Aorta (tissue), 5 donors: ENCODE measurements at places on chromosomes 6 and 20.

DNA sequence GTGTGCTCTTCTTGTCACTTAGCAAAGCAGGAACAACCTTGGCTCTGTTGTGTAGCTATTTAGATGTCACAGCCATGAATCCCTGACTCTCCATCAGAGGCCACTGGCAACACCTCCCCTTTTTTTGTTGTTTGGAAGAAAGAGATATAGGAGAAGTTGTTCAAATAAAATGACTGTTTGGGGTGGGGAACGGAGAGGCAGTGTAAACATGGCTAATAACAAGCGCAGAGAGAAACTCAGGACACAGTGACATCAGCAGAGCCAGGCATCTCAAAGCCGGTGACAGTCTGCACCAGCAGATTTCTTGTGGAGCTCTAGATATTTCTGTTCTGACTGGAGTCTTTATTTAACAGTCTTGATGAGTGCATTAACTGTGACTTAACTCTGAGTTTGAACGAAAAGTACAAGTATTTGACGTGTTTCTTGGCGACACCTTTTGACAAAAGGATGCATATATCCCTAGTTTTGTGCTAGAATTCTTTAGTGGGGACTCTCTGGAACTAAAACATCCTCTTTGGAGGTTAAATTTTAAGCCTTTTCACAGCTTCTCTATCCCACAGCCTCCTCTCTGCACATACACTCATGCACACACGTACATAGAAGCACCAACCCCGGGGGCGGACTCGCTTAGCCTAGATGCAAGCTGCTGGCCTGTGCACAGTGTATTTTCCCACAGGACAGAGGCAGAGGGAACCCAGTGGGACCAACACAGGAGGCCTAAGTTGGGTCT is 53.8 kb downstream of the ADAT2 start:
- no peak for DNase-seq

DNA sequence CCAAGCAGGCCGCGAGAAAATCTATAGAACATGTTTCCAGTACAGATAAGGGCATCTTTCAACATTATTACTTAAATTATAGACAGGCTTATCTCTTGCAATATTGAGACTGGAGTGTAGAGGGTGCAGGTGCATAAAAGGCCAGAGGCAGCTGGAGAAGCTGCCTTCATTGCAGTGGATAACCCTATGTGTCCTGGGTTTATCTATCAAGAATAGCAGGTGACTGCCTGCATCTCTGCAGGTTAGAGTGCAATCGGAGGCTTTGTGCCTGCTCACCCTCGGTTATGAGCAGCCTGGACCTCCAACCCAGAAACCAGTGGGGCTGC is 28.7 kb upstream of the ECI2 start:
- DNase-seq, result no peak

DNA sequence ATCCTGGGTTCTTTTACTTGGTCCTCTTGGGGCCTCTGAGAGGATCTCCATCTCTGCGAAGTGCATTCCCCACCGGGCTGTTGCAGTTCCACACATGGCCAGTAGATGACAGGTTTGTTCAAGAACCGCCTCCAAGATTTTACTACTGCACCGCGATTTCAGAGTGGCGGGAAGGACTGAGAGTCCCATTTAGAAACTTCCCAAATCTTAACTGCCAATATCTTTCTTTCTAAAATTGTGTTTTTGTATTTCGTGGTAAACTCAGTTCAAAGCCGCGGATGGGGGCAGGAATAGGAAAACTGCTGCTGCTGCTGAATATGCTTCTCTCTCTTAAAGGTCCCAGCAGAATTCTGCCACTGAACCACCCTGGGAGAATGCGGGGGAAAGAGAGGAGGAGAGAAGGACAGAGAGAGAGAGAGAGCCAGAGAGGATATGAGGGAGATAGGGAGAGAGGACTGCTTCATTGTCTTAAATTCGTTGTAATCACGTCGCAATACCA is 8.6 kb upstream of the BTNL2 start:
- peak; percentile 89 for DNase-seq

- DNase-seq, result no peak
Observed at GRCh38 chr6:110625883-110626282, 149.5 kb upstream of the SLC22A16 start.

DNA sequence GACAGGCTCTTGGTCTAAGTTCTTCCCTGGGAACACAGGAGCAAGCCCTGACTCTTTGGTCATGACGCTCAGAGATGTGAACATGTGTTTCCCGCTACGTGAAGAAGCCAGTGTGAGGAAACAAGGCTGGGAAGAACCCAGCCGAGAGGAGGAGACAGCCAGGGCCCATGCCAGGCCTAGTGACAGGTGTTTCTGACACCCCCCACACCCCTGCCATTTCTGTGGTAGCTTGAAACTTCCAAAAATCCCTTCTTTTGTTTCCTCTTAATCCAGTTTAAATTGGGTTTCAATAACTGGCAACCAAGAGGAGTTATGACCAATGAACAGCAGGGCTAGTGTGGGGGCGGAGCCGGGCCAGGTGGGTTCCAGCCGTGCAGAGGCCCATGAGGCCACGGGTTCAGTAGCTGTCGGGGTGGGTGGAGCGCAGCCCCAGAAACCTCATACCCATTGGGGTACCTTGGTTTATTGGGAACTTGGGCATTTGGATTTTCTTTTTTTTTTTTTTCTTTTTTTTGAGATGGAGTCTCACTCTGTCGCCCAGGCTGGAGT is 33.5 kb downstream of the WRNIP1 start:
- no peak for DNase-seq

DNA sequence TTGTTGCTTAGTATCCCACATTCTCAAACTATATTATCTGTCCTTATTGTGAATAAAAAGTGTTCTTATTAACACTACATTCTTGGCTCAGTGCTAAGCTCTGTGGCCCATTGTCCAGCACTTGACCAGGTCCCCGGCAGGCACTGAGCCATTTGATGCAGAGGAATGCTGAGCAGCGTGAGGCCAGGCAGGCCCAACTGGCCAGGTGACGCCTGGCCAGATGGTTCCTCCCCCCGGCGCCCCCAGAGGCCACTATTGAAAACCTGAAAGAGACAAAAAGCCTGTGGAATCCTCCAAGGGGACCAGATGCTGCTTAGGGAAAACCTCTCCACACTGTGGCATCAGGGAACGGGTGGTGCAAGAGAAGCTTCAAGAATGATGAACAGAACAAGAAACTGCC is 597.5 kb upstream of the JAG1 start:
- no peak for DNase-seq

DNA sequence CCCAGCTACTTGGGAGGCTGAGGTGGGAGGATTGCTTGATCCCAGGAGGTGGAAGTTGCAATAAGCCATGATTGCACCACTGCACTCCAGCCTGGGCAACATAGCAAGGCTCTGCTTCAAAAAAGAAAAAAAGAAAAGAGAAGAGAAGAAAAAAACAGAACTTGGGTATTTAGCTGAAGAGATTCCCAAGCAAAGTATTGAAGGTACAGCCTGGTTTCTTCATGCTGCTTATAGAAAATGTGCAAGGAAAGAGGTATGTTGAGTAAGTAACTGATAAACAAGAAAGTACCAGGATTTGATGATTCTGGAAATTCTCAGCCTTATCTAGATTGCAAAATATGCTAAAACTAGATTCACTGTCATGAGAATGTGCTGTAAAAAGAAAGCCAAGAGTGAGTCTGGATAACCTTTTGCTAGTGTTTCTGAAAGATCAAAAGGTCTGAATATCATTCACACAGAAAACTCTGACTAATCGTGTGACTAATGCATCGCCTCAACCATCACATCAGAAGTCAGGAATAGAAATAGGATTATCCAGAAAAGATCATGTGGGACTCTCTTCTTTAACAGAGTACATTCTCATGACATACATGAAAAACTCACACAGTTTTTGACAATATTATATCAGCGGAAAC is 32.4 kb upstream of the NOP56 start:
- DNase-seq, result no peak

DNA sequence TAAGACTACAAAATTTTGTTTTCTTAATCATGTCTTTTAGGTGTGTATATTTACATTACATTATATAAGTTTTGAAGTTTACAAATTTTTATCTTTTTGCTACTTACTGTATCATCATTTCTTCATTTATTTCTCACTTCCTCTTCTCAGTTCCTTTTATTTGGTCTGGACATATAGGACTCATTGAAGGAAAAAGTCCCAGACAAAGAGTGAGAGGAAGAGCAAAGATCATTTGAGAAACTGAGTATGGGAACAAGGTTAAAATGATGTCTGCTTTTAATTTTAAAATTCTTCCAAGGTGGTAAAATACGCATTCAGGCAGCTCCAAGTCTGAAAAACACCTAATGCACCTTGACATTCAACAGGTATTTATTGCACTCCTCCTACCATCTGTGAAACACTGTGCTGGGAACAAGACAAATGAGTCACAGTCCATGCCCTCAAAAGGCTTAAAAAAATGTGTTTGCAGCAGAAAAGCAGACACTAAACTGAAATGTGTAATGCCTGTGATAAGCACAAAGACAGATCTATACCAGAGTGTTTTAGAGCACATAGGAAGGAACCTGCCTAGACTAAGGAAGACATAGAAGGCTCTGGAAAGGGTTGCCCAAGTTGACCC is 63.2 kb downstream of the PKIB start:
- no peak for DNase-seq

GRCh38 chr6:87164506-87164905 is 9.1 kb downstream of the ZNF292 start:
- DNase-seq, result no peak

DNA sequence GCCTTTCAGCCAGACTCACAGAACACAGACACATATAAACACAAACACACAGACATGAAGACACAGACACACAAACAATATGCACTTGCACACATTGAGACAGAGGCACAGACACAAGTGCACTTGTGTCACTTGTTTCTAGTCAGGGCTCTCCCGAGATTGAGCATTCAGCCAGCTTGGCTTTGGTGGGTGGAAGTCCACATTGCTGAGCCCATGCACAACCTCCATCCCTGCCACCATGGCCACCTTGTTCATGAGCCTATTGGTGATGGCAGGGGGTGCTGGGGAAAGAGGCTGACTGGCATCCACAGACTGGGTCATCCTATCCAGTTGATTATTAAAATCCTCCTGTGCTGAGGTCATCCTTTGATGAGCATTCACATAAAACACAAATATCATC is 11.5 kb upstream of the CST7 start:
- DNase-seq, result no peak

- no peak for DNase-seq
Observed at GRCh38 chr6:69868252-69868804, 2.0 kb downstream of the COL19A1 start.

DNA sequence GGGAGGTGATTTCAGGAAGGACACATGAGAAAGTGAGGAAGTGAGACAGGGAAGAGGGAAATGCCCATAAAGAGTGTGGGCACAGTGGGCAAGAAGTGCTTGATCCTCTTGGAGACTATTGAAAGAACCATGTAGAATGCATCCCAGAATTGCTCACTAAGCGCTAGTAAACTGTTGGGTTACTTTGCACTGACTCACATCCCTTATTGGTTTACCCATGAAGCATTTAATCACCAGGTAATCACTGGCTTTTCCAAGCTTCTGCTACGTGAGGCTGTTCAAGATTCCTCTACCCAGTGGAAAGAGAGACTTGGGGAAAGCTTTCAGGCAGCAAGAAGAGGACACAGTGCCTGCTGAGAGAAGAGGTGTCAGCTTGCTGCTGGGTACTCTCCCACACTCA is 410.0 kb upstream of the JAG1 start:
- no peak for DNase-seq

- peak; percentile 16 for DNase-seq
Observed at GRCh38 chr20:63046841-63047240, 40.1 kb upstream of the BHLHE23 start.

GRCh38 chr6:68738039-68738438 is 103.0 kb downstream of the ADGRB3 start:
- DNase-seq, result no peak

DNA sequence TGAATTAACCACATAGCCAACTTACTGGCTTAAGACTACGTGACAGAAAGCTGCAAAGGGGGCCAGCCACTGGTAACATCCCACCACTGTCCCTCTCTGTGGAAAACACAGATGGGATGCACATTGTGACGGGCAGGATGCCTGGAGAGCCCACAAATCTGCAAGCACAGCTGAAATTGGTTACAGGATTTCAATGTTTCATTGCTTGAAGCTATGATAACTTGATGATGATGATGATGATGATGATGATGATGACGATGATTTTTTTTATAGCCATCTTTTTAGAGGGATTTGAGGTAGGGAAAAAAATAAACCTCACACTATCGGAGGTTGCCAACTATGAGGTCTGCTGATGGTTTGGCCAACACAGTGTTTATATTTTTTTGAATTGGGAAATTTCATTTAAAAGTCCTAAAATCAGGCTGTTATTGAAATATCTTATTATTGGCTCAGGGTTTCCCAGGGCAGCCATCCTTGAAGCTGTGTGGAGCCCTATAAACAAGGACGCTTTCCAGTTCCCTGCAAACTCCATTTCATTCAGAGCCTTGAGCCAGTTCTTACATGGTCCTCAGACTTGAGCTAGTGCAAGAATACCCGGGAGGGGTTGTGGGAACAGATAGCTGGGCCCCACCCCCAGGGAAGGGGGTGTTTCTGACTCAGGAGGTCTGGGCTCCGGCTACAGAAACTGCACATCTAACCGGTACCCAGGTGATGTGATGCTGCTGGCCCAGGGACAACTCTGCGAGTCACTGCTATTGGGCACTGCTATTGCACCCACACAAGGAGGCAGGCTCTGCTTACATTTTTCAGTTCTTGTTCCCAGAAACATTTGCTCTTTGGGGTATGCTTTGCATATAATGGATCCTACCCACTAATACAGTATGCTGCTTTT is 27.1 kb downstream of the BCAS1 start:
- DNase-seq, result no peak

DNA sequence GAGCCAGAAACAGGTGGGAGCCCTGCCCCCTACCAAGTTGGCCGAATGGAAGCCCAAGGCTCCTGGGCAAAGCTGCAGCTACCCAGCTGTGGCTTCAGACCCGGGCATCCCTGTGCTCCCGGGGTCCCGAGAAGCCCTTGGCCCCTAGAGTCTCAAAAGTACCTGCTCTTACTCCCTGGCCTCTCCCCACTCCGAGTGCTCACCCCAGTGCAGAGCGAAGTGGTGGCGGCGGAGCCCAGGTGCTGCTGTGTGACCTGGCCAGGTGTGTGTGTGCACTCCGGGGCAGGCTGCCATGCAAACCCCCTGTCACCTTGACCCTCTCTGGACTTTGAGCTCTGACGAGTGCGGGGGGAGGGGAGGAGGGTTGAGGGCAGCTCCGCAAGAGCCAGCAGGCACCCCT is 493.8 kb upstream of the MANEA start:
- no peak for DNase-seq

GRCh38 chr6:138377844-138378243 is at the start of gene SMIM28:
Gene SMIM28, plus strand, starts transcription at chr6:138377905. Its CDS starts 168 bp downstream, at chr6:138378073.
- DNase-seq, result no peak

- peak; percentile 93 for DNase-seq
Observed at GRCh38 chr20:47360297-47361056, 4.0 kb upstream of the ZMYND8 start.

GRCh38 chr6:117840541-117840983 is 66.5 kb upstream of the SLC35F1 start:
- DNase-seq, result no peak
